Stimulated activated CD8-positive, alpha-beta memory T cell treated with anti-CD3 and anti-CD28 coated beads, Interleukin-4, amount 100 ng/mL, for 4 hours (primary cell): ENCODE measurements at places on chromosomes 4 and X.

DNA sequence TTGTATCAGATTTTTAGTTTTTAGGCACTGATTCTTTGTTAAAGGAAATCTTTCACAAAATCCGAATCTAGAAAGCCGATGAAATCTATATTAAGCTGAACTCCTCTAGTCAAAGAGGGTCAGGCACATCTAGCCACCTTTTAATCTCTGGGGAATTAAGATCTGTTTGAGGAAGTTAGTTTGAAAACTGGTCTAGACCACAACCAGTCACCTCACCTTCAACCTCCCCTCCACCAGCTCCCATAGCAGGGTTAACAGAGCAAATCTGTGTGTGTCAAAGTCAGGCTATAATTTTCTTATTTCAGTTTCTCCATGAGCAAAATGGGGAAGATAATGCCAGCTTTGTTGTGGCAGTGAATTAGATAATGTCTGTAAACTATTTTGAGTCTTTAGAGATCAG is 110.0 kb upstream of the IGFBP7 start:
- DNase-seq, result no peak

DNA sequence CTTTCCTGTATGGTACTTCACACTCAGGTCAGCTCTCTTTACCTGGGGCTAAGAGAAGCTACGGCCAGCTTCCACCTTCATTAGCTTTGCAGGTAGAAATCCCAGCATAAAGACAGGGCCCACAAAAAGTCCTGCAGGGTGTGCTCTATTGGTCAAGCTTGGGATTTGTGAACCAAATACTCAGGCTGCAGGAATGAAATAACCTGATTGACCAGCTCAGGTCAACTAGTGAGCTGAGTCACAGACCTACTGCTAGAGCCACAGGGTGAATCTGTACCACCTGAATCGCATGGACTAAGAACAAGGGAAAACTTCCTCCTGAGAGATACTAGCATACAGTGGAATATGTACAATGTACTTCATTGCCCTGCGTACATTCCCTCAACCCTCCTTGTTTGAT is 172.2 kb downstream of the HHIP start:
- no peak for DNase-seq

DNA sequence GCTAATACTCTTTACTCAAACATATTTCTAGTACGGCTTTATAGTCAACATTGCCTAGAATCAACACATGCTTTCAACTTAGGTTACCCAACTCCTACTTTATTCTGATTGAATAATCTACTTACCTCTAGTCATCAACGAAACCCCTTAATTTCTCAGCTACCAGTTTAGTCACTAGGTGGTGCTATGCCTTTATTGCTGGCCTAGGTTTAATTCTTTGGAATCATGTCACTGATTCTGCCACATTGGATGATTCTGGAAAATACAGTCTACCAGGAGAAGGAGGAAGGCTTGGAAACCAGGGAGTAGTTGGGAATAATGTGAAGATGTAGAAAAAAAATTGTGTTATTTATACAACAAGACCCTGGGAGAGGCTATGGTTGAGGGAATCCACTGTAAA is 167.7 kb downstream of the DCAF12L2 start:
- DNase-seq, result no peak

GRCh38 chrX:102338162-102338561 is 91.2 kb downstream of the NXF2 start:
- DNase-seq, result no peak

- DNase-seq, result no peak
These were observed 32.2 kb downstream of the PSAPL1 start for GRCh38 chr4:7402526-7402925.

- no peak for DNase-seq
These were observed 5.7 kb upstream of the FAM9C start for GRCh38 chrX:13050151-13050550.

- no peak for DNase-seq
These were observed 68.5 kb upstream of the MAP9 start for GRCh38 chr4:155445306-155445705.

DNA sequence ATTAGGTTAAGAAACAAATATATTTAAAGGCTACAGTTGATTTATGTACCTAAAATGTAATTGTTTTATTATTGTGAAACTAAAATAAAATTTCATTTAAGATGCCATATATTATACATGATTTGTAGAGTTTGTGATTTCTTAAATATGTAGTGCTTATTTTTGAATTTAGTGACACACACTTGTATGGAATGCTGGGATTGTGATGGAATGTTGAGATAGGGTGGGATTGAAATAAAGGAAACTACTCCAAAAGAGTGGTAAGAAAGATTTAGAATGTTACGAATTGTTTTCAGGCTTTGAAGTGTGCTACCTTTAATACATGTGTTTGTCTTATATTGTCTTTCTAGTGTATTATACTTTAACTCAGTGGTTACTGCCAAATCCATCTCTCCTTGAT is 330.3 kb upstream of the PITX2 start:
- DNase-seq, result no peak

GRCh38 chrX:41350150-41350975 is 16.4 kb downstream of the DDX3X start:
- no peak for DNase-seq

DNA sequence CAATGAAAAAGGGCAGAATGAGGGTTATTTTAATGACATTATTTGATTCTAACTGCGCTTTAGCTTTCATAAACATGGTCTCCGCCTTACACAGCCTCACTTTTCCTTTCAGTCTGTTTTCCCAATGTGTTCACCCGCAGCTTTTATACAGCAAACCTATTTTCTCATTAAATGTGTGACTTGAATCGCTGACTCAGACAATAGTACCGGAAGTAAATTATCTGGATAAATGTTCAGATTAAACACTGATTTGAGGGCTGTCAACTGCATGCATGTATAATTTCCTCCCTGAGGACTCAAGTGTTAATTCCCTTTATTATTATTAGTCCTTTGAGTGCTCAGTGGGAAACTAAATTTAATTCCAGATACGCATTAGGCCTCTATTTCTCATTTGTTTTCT is 117.3 kb downstream of the FAM133A start:
- no peak for DNase-seq

- DNase-seq, result no peak
These were observed 487.1 kb downstream of the STPG2 start for GRCh38 chr4:97656044-97656720.

- no peak for DNase-seq
These were observed 76.4 kb downstream of the EFHC2 start for GRCh38 chrX:44267116-44267515.

DNA sequence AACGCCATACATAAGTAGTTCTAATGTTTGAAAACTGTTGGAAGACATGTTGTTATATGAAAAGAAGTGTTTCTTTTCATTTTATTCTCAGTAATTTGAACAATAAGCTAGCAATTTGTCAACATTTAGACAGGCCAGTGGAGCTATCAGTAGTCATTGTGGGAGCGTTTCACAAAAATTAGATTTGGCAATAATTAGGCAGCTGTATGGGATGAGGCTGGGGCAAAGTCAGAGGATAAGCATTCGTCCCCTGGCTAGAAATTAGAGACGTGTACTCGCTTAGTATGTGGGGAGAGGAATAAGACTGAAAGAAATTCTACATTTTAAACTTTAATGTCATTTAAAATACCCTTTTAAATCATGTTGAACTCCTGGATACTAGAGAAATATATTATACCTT is 70.6 kb downstream of the TMEM144 start:
- no peak for DNase-seq
